ENCODE measurements at places on chromosomes 12 and 14.

DNA sequence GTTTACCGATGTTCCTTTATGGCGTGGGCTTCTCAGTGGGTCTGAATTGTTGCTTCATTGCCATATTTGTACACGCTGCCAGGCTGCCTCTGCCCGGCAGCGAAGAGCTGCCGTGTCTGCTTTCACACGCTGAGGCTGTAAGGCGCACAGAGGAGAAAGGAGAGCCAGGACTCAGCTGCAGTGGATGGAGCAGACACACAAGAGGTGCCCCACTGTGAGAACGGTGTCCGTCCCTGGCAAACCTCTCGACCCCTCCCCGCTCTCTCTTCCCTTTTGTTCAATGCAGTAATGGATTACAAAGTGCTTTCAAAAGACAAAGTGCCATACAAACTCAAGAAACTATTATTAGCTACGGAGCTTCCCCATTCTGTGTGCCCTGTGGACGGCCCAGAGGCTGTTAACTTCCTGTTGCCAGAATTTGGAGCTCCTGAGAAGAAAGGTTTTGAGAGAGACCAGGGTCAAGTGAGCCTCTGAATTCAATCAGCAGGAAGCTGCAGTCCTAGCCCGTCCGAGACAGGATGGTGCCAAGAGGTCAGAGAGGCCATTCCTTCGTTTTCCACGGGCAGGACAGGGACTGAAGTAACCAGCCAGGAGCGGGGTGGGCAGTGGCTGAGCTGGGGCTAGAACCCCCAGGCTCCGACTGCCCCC, 15.8 kb downstream of the CCND2 start:
- no peak for DNase-seq

- DNase-seq = no peak
Measured at GRCh38 chr12:105067511-105068031, 16.7 kb downstream of the ALDH1L2 start.

DNA sequence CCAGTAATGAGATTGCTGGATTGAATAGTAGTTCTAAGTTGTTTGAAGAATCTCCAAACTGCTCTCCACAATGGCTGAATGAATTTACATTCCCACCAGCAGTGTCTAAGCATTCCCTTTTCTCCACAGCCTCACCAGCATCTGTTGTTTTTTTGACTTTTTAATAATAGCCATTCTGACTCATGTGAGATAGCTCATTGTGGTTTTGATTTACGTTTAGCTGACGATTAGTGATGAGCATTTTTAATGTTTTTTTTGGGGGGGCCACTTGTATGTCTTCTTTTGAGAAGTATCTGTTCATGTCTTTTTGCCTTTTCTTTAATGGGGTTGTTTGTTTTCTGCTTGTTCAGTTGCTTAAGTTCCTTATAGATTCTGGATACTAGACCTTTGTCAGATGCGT, 8.1 kb upstream of the SLC15A5 start:
- no peak for DNase-seq

GRCh38 chr14:30698463-30698862, 76.3 kb downstream of the SCFD1 start:
- no peak for DNase-seq

DNA sequence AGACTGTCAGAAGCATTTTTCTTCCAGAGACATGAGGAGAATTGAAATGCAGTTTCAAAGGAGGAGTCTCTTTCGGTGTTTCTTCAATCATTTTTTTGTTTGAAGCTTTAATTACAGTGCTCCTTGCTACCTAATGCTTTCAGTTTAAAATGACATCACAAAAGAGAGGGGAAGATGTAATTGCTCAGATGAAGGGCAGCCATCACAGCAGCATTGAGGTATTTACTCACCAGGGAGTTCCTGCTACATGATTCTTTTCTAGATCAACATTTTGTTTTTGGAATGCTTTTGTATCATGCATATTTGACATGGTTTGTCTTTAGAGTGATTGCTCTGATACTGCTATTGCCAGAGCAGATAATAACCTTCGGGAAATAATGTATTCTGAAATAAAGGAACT, 28.6 kb downstream of the FLRT2 start:
- no peak for DNase-seq

All from GM03348 (cell line).